ENCODE measurements at places on chromosomes 11 and 22. TPM values are rescaled to one million over a fixed set of nuclear protein-coding genes. Genes with fewer than 3 reads are reported as not detected.
A peak's percentile ranks its signal among the peaks of the same experiment; 100 is the strongest.

Gene CDC42BPG
- polyA plus RNA-seq: 0.56 TPM

Gene ARVCF
- polyA plus RNA-seq: 70.7 TPM

Gene CARD18
- not detected for polyA plus RNA-seq

Gene GGTLC3
- not detected for polyA plus RNA-seq

- no peak for DNase-seq
Observed at GRCh38 chr11:125504580-125504979, 8.5 kb upstream of the FEZ1 start.

GRCh38 chr22:24207264-24208011 is 26.2 kb downstream of the SUSD2 start:
- DNase-seq: no peak

DNA sequence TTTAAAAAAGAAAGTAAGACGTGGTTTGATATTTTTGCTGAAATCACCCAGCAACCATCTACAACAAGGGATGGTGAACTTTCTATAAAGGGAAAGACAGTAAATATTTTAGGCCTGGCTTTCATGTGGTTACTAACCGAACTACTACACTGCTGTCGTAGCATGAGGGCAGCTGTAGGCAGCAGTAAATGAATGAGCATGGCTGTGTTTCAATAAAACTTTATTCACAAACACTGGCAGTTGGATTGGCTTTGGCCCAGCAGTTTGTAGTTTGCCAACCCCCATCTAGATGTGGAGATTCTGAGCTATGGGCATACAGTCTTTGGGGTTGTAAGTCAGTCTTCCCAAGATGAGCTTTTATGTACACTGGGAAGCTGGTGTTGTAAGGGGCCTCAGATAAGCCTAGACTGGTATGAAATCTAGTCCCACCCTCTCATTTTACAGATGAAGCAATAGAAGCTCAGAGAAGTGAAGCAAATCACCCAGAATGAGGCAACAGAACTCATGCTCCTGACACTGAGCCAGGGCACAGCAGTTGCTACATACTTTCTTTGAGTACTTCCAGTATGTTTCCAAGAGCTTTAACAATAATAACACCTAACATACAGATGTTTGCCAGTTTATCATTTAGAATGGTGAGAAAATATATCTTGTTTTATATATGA is 204.4 kb downstream of the ADAMTS15 start:
- DNase-seq: peak; percentile 79

GRCh38 chr11:1504138-1504537 is 17.6 kb upstream of the MOB2 start:
- DNase-seq: no peak

DNA sequence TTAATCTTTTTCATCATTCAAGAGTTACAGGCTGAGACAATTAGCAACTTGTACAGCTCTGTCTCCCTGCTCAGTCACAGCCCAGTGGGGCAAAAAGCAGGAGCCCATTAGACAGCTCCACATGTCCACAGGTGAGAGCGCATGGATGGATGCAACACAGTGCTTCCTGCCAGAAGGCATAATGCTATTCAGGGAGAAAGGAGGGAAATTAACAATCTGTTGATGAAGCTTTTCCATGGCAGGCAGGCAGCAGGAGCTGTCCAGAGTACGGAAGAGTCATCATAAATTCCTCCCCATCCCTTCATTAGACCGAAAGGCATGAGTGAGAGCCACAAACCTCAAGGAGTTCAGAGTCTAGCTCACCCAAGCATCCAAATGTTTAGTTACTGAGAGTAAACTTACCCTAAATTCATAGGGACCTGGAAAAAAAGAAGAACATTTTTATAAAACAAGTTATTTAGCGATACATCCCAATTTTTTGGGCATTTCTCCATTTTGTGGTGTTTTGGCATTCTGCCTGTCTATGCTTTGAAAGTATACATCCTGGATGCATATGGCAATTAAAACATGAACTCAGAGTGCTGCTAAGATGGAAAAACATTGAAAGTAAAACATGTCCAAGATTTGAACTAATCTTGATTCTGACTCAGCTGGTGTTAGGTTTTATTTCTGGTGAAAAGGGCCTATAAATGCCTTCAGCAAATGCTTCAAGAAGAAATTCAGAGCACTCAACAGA is 428.1 kb downstream of the OPCML start:
- DNase-seq: no peak

DNA sequence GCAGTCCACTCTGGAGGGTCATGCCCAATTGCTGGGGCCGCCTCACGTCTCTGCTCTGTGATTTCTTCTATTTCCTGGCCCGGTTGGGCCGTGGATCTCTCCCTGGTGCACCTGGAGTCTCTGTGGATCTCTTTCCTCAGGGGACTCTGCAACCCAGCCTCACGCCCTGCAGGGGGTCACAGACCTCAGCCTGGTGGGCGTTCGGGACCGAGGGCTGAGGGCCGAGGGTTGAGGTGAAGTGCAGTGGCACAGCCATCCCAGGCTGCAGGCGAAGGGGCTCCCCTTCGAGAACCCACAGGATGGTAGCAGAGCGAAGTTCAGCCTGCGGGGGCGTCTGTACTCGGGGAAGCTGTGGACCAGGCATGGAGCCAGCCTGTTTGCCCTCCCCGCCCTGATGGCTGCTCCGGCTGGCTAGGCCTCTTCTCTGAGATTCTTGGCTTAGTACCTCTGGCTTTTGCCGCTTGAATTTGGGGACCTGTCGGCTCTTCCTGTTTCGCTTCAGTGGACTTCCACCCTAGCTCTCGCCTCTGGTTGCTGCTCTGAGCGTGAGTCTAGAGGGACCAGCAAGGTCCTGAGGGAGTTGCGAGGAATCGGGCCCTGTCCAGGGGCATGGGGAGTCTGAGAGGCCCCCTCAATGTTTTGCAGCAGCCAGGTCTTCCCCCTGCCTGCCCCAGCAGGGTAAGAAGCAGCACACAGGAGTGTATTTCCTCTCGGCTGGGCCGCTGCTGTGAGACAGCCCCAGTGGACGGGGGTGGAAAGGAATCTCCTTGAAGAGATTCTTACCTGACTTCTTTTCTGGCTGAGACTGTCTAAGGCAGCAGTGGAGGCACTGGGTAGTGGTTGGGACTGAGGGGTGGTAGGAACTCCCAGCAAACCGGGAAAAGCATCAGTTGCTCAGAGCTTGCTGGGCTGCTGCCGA is 140.8 kb downstream of the TBC1D22A start:
- DNase-seq: peak; percentile 18

DNA sequence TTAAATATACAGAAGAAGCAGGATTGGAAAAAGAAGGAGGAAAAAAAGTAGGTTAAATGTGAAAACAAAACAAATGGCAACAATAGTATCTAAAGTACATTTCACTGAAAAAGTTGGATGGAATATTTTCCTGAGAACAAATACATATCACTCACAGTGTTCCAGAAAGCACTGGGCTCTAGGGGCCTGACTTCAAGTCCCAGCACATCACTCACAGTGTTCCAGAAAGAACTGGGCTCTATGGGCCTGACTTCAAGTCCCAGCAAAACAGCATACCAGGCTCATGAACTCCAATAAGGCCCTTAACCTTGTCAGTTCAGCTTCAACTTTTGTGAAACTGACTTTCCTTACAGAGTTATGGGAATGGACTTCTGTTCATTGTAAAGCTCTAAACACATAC is 46.0 kb upstream of the CCDC34 start:
- DNase-seq: peak; percentile 69

DNA sequence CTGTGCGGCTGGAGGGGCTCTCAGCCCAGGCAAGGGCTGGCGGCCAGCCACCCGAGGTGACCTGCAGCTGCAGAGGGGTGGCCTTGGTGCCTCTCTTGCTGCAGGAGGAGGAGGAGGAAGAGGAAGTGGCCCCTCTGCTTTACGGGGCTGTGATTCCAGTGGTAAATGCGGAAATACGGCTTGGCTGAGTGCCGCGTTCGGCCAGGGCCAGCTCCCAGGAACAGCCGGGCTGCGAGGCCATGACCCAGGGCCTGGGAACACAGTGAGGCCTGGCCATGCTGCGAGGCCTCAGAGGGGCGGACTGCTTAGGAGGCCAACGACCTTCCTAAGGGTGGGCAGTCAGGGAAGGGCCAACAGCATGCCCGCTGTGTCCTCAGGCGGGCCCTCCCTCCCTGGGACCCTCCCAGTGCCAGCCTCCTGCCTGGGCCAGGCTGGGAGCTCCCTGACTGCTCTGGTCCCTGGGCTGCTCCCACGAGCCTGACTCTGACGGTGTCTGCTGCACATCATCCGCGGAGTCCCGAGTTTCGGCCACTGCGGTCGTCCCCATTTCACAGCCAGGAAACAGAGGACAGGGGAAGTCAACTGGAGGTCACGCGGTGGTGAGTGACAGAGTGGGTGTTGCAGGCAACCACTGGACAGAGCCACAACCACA is 20.8 kb upstream of the PPARA start:
- peak; percentile 77 for DNase-seq

DNA sequence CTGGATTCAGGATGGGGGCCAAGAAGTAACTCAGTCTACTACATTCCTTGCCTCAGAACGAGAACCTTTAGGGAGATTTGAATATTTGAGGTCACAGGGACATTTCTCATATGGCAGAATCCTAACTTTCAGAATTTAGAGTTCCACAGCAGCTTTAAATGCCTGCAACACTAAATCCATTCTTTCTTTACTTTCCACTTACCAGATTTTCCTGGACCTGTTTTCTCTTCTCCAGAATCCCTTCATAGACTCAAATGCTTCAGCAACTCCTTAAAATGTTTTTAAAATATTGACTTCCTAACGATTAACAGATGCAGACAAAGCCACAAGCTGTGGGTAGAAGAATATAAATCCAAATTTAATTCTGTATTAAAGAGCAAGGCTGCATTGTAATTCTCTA is 63.1 kb downstream of the PRSS23 start:
- DNase-seq: peak; percentile 82

- DNase-seq: peak; percentile 94
Observed at GRCh38 chr11:26782220-26782965, 60.5 kb upstream of the SLC5A12 start.

DNA sequence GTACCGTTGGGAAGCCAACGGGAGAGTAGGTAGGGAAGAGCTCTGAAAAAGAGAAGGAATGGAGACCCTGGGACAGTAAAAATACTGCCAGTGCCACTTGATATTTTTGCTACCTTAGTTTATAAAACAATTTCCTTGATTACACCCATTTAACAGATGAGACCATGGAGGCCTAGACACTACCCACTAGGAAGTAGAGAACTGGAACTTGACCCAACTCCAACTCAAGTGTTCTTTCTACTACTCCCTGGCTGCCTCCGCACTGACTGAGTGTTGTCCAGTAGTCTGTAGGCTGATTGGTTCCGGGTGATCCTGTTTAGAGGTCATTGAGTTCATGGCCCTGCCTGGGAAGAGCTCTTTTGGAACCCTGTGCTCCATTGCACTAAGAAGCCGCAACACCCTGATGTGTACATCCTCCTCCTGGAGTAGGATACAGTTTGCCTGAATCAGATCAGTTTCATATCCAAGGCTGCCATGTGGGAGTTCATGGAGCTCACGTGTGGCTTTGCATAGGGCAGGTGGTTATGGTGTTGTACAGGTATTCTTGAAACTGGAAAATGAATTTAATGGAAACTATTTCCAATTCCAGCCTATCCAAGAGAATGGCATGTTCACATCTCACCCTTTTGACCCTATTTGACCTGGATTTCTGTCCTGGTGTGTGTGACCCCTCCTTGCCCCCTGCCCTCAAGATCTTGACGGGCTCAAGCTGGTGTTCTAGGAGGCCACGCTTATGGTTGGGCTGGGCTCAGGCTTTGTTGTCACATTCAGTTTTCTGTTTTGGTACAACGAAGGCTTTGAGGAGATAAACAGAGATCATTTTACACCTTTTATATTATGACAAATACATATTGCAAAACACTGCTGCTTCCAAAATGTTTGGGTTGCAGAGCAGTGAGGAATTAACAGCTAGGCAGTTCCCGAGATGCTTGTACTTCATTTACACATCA is 102.2 kb upstream of the NNMT start:
- no peak for DNase-seq

DNA sequence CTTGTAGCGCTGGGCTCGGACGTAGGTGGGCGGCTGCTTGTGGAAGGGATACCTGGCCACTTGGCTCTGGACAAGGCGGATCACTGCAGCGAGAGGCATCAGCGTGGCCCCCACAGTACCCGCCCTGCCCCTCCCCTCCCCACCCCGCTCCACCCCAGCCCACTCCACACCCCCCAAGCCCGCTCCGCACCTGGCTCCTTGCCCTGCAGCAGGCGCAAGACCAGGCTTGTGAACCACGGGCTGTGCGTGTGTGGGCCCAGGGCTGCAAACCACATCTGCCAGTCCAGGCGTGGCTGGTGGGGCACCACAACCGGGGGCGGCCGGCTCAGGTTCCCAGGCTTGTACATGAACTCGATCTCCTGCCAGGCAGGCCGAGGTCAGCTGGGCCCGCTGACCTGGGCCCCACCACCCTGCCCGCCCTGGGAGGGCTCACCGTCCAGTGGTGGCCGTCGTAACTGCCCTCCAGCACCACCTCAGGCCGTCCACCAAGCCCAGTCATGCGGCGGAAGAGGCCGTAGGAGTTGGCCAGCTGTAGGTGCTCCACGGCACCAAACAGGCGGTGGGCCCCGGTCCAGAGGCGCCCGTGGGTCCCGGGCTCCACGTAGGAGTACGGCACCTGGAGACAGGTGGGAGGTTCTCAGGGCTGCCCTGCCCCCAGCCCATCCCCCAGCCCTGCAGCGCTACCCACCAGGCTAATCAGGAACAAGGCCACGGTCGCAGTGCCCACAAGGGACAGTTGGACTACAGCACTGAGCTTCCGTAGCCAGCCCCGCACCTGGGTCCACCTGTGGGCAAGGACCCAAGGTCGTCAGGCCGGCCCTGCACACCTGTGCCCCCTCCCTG is 2.9 kb downstream of the LMF2 start:
- DNase-seq: no peak

GRCh38 chr11:15852179-15852578 is 504.2 kb downstream of the SOX6 start:
- DNase-seq: no peak

DNA sequence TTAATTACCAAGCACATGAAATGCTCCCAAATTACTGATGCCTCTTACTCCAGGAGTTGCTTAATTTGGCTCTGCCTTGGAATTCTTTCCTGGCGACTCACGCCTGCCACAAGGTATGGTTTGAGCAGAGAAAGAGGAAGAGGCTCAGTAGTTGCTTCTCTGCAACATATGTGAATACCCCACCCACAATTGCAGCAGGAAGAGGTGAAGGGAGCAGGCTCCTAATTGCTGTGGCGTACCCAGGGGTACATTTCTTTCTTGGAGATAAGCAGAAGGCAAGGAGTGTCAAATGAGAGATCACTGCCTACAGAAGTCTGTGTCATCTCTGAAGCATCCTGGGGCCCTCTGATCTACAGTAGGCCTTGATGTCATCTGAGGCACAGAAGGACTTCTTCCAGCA is 10.6 kb upstream of the NNMT start:
- DNase-seq: no peak

DNA sequence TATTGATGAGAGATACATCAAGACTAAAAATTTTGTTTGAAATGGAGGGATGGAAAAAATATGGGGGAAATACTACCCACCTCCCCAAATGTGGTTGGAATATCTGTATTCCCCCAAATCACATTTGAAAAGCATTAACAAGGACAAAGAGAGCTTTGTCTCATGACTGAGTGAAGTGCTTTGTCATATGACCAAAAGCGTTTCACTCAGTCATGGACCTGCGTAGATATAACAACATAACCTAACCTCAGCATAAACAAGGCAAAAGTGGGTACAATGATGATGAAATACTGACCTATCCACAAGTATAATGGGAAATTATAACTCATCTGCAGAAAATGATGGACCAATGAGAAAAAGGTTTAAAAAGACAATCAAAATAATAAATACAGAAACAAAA is 418.3 kb downstream of the TBC1D22A start:
- no peak for DNase-seq

Measured in muscle of leg (tissue), 16 donors.